ENCODE measurements at places on chromosomes 11 and 22.

DNA sequence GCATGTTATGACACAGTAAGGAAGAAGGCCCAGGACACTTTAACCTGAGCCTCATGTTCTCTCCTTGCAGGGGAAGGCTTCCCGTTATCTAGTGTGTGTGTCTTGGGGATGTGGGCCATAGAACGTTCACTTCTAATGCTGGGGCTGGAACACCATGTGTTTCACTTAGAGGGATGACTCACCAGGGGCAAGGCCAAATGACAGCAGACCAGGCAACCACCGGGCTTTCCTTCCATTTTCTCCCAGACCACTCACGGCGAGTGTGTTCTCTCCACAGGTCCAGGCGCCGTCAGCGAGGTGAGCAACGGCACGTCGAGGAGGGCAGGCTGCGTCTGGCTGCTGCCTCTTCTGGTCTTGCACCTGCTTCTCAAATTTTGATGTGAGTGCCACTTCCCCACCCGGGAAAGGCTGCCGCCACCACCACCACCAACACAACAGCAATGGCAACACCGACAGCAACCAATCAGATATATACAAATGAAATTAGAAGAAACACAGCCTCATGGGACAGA lies 964.4 kb downstream of the NTM start:
- no peak for DNase-seq

DNA sequence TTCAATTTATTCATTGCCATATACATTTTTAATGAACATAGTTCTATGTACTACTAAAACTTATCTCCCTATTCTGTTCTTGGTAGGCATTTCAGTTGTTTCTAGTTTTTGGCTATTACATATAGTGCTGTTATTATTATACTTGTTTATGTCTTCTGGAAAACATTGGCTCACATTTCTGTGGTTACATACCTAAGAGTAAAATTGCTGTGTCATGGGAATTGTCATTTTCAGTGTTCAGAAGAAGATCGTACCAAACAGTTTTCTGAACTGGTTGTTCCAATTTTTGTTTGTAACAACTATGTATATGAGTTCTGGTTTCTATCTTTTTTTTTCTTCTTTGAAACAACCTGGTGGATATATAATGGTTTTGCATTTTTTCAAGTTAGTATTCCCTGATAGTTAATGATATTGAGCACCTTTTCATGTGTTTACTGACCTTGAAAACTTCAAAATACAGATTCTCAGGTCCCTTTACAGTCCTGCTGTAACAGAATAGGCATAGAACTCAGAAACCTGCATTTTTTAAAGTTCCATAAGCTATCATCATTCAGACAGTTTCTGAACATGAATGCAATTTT lies 230.7 kb downstream of the JRKL start:
- DNase-seq: no peak

DNA sequence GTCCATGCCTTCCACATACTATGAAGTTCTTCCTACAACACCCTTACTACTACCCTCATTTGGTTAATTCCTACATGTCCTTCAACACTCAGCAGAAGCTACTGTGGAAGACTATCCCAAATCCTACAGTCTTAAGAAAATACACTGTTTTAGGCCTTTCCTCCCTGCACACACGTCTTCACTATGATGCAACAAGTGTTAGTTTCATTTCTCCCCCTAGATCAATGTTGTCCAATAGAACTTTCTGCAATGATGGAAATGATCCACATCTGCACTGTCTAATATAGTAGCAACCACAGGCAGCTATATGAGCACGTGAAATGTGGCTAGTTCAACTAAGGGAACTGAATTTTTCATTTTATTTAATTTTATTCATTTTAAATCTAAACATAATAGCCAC lies 46.7 kb upstream of the CCDC34 start:
- no peak for DNase-seq

GRCh38 chr22:19488884-19489843 lies 9.4 kb downstream of the CDC45 start:
- no peak for DNase-seq

DNA sequence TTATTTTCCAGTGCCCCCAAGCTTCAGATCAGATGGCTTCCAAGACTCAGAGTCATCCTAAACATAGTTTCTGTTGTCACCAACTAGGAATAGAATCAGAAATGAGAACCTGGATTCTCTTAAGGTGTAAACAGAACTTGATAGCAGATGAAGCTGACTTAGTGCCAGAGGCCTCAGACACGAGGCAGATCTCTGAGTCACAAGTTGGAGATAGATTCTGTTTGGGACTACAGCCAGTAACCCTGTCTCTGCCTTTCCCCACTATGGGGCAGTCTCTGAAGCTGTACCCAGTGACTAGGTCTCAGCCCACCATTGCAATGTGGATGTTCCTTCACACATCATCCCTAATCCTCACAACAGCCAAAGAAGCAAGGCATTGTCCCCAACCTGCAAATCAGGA lies 25.4 kb downstream of the NEU3 start:
- DNase-seq: no peak

DNA sequence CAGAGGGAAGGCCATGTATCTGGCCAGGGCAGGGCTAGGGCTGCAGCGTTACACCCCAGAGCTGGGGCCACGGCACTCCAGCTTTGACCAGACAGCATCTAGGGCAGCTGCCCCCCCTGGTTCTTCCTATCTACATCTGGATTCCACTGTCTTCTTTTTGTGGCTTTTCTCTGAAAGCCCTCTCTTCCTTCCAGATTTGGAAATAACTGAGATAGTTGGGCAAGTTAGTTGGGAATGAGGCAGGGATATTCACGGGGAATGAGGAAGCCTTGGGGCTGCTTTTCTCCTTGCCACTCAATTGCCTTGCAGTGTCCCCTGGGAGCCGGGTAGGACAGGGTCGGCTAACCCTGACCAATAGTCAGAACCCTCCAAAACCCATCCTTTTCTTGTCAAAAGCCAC lies 26.8 kb downstream of the CLMP start:
- DNase-seq: no peak

DNA sequence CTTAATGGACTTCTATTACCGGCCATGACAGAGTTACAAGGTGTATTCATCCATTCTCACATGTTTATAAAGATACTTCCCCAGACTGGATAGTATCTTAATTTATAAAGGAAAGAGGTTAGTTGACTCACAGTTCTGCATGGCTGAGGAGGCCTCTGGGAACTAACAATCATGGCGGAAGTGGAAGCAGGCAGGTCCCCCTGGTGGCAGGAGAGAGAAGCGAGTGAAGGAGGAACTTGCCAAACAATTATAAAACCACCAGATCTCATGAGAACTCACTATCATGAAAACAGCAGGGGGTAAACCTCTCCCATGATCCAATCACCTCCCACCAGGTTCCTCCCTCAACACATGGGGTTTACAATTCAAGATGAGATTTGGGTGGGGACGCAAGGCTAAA lies 170.0 kb upstream of the PDGFD start:
- no peak for DNase-seq

DNA sequence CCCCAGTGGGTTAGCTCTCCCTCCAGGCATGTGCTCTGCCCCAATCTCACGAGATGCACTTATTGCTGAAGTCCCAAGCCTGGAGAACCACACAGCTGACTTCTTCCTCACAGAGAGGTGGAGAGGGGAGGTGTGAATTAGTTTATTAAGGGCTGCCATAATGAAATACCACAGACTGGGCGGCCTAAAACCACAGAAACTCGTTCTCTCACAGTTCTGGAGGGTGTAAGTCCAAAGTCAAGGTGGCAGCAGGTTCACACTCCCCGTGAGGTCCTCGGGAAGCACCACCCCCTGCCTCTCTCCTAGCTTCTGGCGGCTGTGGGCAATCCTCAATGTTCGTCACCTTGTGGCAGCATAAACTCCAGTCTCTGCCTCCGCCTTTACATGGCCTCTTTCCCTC lies 39.3 kb downstream of the TECTA start:
- no peak for DNase-seq

- DNase-seq: no peak
Observed at GRCh38 chr11:6682591-6682935, 577 bp downstream of the MRPL17 start.

DNA sequence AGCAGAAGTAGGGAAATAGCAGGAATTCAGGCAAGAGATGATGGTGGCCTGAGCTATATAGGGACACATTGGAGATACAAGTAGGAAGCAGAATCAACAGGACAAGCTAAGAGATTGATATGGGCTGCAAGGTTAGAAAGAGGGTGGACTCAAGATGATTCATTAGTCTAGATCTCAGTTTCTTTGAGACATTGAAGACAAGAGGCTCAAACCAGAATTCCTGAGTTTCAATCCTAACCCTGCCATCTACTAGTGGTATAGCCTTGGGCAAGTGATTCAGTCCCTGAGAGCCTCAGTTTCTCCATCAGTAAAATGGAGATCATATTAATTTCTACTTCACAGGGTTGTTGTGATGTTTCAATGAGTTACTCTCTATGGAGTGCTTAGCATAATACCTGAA lies 53.1 kb upstream of the NAV2 start:
- no peak for DNase-seq

- no peak for DNase-seq
Observed at GRCh38 chr11:70524096-70524922, 126.0 kb downstream of the CTTN start.

GRCh38 chr11:102293873-102294601 lies 23.2 kb upstream of the BIRC3 start:
- DNase-seq: no peak

GRCh38 chr11:9736365-9736764 lies 72.5 kb downstream of the SWAP70 start:
- DNase-seq: no peak

GRCh38 chr11:124776865-124777645 lies 15.0 kb upstream of the ESAM start:
- DNase-seq: no peak

- no peak for DNase-seq
Observed at GRCh38 chr11:59426361-59427067, at the start of gene OR5A2. TSS of gene OR5A2 (minus strand) at chr11:59426413. CDS start at chr11:59422953, 3,460 bp downstream.

DNA sequence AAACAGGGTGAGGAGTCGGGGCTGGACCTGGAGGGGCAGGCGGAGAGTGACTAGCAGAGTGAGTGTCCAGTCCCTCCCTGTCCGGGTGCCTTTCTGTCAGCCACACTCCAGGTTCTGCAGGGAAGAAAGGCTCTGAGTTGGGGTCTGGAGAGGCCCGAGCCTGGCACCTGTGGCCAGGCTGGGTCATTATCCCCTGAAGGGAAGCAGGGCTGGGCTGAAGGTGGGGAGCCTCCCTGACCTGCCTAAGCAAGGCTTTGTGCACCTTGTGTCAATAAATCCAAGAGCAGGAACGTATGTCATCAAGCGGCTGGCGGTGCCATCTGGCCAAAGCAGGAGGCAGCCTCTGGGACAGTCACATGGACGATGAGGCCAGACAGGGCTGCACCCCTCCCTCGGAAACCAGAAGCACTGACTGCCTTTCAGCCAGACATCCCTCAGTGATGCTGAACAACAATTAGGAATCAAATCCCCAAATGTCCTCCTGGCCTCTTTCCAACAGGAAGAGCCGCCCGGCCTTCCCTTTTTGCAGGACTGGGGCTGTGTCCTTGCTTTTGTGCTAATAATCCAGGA lies 73.9 kb upstream of the FGF3 start:
- no peak for DNase-seq

DNA sequence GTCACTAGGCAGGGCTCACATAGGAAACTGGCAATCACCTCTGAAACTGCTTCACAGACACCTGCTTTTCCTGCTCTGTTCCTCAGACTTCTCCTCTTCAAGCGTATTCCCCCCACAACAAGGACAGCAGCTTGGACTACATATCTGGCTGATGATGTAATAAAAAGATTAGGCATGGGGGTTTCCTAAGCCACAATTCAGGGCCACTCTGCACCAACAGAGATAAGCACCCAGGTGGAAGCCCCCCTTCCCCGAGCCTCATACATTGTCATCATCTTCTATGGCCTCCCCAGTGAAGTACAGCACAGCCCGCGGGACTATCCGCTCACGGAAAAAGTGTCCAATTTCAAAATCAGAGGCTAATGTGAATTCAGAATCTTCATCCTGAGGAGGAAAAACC lies 25.0 kb upstream of the PHLDA2 start:
- no peak for DNase-seq

GRCh38 chr11:62980133-62980760 lies 4.5 kb downstream of the SLC22A6 start:
- DNase-seq: no peak

- no peak for DNase-seq
Observed at GRCh38 chr22:22847241-22847640, 40.4 kb upstream of the IGLL5 start.

DNA sequence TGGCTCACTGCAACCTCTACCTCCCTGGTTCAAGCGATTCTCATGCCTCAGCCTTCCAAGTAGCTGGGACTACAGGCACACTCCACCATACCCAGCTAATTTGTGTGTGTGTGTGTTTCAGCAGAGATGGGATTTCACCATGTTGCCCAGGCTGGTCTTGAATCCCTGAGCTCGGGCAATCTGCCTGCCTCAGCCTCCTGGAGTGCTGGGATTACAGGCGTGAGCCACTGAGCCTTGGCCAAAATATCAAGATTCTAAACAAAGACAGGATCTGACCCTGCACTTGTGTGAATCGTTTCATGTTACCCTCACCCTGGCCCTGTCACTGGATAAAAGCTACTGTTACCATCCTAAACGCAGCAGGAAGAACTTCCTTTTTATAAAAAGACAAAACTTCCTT lies 15.6 kb upstream of the THY1 start:
- DNase-seq: no peak

DNA sequence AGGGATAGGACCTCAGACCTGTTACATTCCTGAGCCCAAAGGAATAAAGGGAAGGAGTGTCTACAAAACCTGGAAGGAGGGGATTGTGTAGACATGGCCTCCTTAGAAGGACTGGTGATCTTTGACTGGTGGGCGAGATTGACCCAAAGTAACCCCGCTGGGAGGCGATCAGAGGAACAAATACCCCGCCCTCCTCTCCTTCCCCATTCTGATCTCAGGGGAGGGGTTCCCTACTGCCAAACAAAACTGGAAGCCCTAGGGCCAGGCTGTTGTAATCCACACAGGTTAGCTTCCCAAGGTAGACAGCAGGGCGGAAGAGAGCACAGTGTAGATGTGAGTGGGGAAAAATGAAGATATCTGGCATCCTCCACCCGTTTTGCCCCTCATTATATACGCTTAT lies 24.7 kb downstream of the NCF4 start:
- DNase-seq: no peak

DNA sequence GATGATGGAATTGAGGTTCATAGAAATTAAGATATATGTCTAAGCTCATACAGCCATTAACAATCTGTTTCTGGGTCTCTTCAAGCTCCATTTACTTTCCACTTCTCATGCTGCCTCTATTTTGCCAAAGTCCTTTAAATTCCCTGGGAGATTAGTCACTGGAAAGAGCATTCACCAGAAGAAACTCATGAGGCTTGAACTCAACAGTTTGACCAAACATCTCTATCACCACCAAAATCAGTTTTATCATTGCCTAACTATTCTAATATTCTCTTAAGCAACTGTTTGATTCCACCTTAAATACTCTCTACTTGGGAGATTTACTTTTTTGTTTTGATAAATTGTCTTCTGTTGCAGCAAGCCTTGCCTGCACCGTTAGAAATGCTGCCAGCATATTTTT lies 881.3 kb downstream of the KCNA4 start:
- no peak for DNase-seq

- no peak for DNase-seq
Observed at GRCh38 chr22:40624770-40625169, 11.7 kb downstream of the MRTFA start.

GRCh38 chr22:36727927-36728488 lies 24.5 kb upstream of the CACNG2 start:
- no peak for DNase-seq

- peak; percentile 52 for DNase-seq
Observed at GRCh38 chr11:11426226-11426952, 73.3 kb upstream of the CSNK2A3 start.

- DNase-seq: no peak
Observed at GRCh38 chr11:21783954-21784353, 408.9 kb upstream of the ANO5 start.
